Activated naive CD4-positive, alpha-beta T cell (primary cell): ENCODE measurements at places on chromosomes 11 and 22.

DNA sequence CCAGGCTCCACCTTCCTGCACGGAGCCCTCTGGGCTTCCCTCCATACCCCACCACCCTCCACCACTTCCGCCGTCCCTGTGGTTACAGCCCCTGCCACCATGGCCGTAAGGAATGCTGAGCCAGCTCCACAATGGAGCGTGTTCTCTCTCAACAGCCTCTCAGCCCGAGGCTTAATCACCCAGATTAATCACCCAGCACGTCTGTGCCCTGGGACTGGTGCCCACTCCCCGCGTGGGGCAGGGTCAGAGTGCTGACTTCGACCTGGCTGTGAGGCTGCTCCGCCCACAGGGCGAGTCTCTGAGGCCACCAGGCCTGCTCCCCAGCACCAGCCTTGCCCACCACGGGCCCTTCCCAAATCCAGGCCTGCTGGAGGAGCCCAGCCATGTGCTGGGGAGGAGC, 4.0 kb upstream of the TH start:
- no peak for DNase-seq

- DNase-seq, result no peak
Measured at GRCh38 chr11:68541991-68542390, 81.4 kb downstream of the PPP6R3 start.

- DNase-seq, result no peak
Measured at GRCh38 chr11:108398439-108398838, 68.9 kb downstream of the C11orf65 start.

DNA sequence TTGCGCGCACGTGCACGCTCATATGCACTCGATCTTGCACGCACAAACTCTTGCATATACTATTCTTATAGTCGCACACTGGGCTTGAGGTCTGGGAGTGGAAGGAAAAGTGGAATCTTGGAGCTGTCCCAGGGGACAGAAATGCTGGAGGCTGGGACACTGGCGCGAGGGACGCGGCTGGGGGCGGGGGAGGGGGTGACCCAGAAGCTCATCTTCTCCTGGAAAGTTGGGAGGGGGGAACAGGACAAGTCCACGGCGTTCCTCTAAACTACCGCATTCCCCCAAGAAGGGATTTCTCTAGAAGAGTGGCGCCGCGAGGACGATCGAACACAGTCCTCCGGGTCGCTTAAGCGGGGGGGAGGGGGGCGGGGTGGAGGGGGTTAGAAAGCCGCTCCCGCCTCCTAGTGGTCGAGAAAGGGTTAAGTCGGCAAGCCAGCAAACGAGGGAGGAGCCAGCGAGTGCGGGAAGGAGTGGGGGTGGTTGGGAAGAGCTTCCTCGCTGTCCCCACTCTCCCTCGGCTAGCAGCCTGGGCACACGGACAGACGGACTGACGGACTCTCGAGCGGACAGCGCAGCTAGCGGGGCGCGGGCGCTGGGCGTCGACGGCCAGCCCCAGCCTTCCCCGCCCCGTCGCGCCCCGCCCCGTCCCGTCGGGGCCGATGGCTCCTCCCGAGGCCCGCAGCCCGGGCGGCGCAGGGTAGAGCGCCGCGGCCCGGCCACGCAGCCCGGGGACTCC, at the start of gene RTN4RL2:
RTN4RL2 (plus strand) TSS at position 507 of the 736 bp plus-strand sequence. CDS start 338 bp downstream, outside the sequence.
- DNase-seq, result no peak

DNA sequence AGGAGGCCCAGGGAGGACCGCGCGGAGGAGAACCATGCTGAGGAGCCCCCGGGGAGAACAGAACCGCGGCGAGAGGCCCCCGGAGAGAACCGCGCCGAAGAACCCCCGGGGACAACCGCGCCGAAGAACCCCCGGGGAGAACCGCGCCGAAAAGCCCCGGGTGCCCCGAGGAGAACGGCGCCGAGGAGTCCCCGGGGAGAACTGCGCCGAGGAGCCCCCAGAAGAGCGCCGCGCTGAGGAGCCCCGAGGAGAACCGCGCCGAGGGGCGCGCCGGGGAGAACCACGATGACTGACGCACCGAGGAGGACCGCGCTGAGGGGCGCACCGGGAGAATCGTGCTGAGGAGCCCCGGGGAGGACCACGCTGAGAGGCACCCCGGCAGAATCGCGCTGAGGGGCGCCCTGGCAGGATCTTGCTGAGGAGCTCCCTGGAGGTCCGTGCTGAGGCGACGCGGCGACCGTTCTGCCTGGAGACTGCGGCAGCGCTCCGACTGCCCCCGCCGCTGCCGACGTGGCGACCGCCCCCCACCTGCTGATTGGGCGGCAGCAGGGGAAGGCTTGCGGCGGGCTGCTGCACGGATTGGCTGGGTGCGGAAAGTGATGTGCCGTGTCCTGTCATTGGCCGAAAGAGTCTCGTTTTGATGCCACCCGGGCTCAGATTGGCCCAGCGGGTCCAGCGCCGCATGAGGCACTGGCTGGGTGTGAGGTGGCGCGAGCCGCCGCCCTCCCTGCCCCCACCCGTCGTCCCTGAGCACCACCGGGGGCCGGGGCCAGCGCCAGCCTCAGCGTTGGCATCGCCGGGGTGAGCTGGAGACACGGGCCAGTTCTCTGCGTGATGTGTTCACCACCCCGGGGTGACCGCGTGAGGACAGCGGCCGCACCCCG, at the start of gene KCNQ1OT1:
KCNQ1OT1 (minus strand) TSS at position 464 of the 884 bp plus-strand sequence.
- DNase-seq, result peak; percentile 51

DNA sequence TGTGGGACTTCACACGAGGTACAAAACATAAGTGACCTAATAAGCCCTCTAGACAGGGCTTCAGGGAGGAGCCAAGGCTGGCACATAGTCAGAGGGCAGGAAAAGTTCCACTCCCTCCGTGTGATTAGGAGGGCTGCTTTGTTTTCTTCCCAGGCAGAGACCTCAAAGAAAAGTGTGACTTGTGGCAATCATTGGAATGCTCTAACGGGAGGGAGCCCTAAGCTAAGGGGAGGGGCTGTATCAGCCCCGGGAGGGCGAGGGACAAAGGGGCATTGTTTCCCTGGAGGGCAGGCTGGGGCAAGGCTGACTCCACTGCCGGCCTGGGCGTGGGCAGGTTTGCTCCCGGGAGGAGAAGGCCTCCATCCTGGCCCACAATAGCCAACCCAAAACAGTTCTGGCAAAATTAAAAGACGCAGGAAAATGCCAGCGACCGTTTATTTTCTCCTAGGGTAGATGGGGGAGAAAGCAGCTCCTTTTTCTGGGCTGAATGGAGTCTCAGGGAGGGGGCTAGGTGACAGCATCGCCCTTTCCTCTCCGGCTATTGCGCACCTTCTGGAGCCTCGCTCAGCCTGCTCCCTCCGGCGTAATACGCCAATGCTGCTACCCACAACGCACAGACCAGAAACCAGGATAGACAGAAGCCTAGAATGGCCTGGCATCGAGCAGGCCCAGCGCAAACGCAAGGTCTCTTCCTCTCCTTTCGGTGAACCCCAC, 60.2 kb downstream of the ENDOD1 start:
- DNase-seq, result no peak

GRCh38 chr11:122895563-122895962, 13.0 kb downstream of the JHY start:
- DNase-seq, result no peak

GRCh38 chr11:81942646-81943045, 791.0 kb downstream of the FAM181B start:
- no peak for DNase-seq

- no peak for DNase-seq
Measured at GRCh38 chr11:67347964-67348749, 5.2 kb downstream of the POLD4 start.

- no peak for DNase-seq
Measured at GRCh38 chr22:30044369-30044768, 35.9 kb upstream of the HORMAD2 start.

- DNase-seq, result no peak
Measured at GRCh38 chr11:115280775-115281174, 223.4 kb downstream of the CADM1 start.

DNA sequence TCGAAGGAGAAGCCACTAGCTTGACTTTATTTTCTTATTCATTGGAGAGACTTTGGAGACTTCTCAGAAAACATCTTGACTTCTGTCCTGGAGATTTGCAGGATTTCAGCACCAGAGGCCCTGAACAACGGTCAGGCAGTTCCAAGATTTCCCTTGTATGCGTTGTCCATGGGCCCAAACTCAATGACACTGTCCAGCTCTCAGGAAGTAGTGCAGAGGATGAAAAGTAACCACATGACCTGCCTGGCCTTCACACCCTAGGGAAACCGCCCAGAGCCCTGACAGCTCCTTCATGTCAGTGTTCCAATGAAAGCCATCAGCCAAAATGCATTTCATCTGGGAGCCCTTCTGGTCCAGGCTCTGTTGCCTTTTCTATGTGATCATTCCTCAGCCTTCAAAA, 214.1 kb downstream of the BLID start:
- no peak for DNase-seq

DNA sequence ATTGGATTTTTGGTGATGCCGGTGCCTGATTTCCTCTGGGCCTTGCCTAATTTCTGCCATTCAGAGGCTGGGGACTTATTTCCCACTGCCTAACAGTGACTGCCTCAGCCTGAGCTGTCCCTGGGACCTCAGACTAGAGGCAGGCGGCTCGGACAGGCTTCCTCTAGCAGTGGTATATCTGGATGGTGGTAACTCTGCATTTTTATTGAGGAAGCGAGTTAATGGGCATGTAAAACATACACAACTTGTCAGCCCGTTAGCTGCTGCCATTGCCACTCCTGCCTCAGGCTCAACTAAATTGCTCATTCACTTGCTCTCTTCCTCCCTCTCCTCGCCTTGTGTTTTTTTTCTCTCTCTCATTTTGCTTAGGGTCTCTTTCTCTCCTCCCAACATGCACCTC, 561.6 kb downstream of the BUD13 start:
- DNase-seq, result no peak

DNA sequence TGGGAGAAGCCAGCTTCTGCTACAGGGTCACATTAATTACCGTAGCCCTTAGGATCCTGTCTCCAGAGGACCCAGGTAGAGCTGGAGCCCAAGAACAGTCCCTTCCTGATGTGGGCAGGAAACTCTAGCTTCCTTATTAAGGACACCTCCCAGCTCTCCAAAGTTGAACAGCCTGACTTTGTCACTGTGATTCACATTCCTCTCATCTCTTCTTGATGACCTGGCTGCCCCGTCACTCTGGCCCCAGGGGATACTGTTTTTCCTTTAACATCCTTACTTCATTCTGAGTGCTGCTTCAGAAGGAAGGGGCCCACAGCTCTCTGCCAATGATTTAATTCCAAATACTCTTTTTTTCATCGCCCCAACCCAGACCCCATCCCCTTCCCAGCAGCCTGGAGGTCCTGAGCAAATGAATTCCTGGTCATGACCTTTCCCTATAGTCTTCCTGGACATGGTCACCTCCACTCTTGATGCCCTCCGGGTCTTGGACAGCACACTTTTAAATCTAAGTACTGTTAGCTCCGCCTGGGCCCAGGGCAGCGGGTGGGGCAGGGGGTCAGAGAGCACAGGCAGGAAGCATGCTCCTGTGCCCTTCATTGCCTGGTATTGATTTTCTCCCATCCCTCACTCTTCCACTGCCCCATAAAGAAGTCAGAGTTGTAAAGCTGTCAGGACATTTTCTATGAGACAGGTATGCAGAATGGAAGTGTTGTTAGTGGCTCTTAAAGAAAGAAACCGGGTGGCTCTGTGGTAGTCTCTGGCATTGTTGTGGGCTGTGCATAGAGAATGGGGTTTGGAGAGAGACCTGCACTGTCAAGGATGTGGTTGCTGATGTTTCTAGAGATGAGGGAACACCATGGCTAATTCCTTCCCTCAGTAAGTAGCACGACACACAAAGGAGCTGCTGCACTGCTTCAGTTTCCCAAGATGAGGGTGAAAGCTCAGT, 22.3 kb upstream of the SPON1 start:
- no peak for DNase-seq

- DNase-seq, result no peak
Measured at GRCh38 chr22:42001706-42002105, 3.1 kb downstream of the WBP2NL start.

DNA sequence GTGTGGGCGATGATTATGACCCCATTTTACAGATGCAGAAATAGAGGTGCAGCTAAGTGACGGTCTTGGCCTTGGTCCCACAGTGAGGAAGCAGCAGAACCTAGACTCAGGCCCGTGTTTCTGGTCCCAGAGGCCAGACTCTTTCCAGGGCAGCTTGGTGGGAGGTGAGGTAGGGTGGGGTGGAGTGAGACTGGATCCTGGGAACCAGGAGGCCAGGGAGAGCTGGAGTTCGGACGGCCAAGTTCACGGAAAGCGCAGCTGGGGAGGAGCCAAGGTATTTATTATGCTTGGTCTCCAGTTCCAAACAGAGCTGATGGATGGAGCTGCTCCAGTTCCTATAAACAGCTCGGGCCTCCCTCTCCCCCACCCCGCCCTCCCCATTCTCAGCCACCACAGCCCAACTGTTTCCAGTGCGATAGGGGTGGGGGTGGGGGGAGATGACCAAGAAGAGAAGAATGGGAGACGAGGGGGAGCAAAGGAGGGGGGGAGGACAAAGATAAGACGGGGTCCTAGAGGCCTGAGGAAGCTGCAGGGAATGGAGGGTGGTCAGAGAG, 16.2 kb downstream of the LRRC32 start:
- DNase-seq, result no peak

DNA sequence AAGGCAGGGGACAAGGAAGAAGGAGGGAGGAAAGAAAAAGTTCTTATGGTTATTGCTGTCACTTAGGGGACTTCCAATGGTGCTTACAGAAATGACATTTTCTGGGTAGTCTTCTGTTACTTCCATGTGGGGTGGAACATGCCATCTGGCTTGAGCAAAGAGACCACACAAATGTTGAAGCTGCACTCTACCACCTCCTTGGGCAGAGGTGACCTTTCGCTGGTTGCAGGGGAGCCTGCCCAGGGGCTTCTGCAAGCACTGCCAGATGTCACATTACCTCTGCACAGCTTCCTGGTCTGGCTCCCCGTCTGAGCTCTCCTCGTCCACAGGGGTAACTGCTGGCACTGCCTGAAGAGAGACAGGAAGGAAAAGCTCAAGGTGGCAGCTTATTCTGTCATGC, 32.6 kb upstream of the APOA1 start:
- DNase-seq, result no peak

GRCh38 chr22:45223304-45224117, 17.2 kb downstream of the KIAA0930 start:
- DNase-seq, result no peak

GRCh38 chr22:38137876-38138687, 27.6 kb upstream of the BAIAP2L2 start:
- DNase-seq, result no peak

DNA sequence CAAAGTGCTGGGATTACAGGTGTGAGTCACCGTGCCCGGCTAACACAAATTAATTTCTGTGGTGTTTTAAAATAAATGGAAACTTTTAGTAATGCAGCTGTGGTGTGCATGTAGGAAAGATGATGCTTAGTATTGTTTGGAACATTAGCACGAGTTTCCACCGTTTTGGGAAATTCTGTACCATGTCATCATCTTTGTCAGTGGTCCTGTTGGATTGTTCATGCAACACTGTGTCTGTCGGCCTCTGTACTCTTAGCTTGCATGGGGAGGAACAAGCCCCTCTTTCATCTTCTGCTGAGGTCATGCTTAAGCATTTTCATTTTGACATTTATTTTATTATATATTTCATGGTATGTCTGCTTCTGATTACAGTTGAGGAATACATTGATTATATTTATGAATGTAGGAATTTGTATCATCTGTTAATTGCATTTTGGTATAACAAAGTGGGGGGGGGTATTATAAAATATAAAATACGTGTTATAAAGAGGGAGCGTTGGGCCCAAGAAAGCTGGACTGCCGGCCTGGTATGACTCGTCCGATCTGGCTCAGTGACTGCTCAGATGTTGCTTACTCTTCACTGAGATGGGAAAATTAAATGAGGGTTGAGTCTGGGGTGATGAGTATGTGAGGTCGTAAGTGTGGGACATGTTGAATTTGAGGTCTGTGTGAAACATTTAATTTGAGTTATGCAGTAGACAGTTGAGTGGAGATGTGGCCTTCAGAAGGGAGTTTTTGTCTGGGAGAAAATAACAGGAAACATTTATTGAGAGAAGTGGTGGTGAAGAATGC, 28.7 kb downstream of the CECR2 start:
- DNase-seq, result no peak
